Stimulated activated CD4-positive, alpha-beta T cell treated with anti-CD3 and anti-CD28 coated beads, TNF-alpha, amount 100 ng/mL, for 24 hours (primary cell): ENCODE measurements at places on chromosomes 2 and 18.
A peak's percentile ranks its signal among the peaks of the same experiment; 100 is the strongest.

DNA sequence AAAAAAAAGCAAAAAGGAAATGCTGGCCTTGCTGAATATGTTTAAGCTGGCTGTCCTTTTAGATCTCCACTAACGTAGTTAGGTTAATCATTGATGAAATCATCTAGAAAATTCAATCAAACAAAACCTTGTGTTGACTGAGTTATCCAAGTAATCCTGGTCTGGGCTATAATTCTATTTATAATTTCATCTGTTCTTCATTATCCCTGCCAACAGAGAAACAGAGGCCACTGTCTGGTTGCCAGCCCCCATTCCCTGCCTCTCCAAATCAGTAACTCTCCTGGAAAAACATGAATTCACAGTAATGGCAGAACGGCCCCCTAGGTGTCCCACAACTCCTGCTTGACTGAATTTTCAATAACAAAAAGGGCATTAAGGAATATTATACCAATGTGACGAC lies 24.6 kb downstream of the DOCK10 start:
- DNase-seq = no peak

DNA sequence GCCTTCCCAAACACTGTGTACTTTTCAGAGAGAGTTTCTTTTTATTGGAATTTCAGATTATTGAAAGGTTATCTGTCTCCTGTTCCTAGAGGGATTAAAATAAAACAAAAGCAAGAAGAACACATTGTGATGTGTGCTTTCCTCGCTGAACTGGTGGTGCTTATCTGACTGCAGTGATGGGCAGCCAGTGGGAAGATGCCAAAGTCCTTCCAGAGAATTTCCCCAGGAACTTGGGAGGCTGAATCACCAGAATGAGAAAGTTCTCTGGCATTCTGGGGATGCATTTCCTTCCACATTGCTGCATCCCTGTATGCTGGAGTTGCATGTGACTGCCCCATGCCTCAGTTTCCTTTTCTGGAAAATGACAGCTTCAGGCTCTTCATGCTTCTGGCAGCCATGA lies 53.9 kb upstream of the SEC11C start:
- no peak for DNase-seq

DNA sequence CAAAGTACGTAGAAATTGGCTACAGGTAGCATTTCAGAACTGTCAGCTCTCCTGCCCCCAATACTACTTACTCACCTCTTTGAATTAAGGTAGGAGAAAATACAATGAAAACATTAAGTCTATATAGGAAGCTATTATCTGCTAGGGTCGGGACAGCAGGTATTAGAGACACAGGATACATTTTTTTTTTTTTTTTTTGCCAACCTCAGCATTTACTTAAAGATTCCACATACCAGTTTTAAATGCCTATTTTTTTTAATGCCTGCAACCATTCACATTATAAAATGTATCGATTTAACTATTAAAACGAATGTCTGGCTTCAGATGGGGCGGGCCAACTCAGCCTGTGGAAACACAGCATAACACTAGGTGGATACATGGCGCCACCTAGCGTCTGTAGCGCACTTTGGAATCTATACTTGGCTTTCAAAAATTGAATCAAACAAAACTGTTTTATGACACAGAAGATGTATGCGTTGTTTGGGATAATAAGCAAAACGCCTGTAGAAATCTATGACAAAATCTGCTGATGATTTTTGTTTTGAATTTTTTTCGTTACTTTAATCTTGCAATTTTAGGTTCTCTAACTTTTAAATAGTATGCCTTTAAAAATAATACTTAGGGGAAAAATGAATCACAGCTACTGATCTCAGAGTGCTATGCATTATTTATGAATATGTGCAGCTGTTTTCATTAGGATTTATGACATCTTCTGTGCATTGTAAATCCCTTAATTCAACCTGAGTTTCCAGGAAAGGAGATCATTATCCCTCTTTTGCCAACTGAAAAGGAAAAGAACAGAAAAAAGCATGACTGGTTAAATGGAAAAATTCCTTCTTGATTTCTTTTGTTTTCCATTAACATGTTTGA lies 261.0 kb downstream of the NYAP2 start:
- DNase-seq = peak; percentile 72

- no peak for DNase-seq
Observed at GRCh38 chr2:65372619-65373018, 59.8 kb downstream of the SPRED2 start.

DNA sequence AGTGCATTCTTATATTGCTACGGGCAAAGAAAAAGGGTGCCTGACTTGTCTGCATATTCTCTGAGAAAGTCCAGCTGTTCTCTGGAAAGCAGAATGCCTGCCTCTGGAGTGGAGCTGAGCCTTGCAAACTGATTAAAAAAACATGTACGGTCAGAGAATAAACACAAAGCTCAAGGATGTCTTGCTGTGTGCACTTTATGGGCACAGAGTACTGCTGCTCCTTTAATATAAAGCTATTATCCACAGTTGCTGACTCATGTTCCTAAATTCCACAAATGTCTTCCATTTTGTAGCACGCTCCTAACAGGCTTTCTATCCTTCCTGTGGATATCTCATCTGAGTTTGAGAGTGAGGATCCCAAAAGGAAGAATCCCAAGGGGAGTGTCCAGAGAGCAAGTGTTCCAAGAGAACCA lies 229.0 kb downstream of the MREG start:
- DNase-seq = no peak

DNA sequence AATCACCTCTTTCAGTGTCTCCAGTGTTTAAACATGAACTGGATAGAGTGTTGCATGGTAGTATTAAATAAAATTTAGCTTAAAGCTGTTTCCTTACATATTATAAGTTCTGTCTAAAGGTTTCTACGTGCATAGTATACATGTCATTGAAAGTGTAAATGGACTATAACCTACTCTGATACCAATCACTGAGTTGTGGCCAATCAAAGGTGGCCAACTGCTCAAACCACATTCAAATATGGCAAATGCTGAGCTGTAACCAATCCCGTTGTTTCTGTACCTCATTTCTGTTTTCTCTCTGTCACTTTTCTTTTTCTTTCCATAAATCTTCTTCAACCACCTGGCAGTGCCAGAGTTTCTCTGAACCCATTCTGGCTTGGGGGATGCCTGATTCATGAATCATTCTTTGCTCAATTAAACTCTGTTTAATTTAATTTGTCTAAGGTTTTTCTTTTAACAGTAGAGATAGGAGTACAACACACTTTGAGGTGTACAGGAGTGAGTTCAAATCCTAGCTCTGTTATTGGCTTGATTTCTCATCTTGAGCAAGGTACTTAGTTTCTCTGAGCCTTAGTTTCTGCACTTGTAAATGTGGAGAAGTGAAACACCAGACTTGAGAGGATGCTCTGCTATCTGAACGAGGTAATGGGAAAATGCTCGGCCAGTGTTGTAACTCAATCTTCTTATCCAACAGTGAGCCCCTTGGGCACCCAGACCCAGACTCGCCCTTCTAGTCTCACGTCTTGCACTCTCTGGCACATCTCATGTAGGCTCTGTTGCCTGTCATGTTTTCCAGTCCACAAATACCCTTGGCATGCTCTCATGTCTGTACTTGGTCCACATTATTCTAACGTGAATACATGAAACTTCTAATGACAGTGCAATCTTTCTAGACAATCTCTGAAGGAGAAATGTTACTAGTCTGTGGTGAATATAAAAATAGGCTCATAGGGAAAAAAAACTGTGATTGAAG lies 228.0 kb downstream of the PIK3C3 start:
- DNase-seq = no peak

- DNase-seq = no peak
Observed at GRCh38 chr2:182942756-182943155, 76.3 kb upstream of the FRZB start.

DNA sequence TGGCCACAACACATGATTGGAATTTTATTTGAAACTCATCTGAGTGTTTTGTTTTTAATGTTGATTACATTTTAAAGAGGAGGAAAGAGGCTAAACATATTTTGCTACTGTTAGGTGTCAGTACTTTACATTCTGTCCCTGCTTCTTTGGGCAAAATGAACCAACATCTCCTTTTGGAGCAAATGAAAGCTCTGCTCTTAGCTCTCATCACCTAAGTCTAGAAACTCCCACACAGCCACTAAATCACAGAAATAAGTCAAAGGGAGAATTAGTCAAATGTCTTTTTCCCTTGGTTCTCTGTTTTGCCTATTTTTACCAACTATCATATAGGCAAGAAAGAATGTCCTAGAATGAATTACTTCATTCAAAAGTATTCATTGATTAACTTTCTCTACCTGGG lies 666.8 kb downstream of the RNF144A start:
- DNase-seq = no peak

- DNase-seq = no peak
Observed at GRCh38 chr2:195212586-195212985, 444.4 kb upstream of the SLC39A10 start.

DNA sequence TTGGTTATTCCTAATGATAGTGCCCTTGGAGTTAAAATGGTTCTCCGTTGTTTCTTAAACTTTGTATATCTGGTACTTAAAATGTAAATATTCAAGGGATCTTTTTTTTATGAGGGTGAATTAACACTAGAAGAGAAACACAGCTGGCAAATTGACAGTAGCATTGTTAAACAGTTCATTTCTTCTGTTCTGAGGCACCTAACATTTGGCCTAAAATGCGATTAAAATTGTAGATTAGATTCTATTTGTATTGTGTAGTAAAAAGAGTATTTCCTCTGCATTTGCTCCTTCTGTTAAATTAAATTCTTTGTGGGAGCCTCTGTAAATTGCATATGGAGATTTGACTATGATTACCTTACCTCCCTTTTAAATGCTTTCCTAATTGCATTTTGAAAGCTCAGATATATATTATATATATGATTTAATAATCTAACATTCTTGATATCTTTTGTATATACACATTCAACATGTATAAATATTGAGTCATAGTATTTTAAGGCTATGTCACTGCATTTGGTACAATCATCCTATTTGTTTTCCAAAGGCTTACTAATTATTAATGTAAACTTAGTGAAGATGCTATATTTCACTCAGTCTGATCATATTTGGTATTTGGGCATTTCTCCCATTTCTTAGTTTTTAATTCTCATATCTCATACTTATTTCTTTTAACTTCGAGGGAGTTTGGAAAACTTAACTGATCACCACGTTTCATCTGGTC lies 124.4 kb downstream of the AGPS start:
- no peak for DNase-seq

GRCh38 chr18:23595591-23595990 lies 9.3 kb upstream of the NPC1 start:
- DNase-seq = no peak

GRCh38 chr2:219959471-219959870 lies 332.0 kb downstream of the SLC4A3 start:
- DNase-seq = no peak

GRCh38 chr2:230961091-230961491 lies 34.8 kb upstream of the SPATA3 start:
- no peak for DNase-seq

DNA sequence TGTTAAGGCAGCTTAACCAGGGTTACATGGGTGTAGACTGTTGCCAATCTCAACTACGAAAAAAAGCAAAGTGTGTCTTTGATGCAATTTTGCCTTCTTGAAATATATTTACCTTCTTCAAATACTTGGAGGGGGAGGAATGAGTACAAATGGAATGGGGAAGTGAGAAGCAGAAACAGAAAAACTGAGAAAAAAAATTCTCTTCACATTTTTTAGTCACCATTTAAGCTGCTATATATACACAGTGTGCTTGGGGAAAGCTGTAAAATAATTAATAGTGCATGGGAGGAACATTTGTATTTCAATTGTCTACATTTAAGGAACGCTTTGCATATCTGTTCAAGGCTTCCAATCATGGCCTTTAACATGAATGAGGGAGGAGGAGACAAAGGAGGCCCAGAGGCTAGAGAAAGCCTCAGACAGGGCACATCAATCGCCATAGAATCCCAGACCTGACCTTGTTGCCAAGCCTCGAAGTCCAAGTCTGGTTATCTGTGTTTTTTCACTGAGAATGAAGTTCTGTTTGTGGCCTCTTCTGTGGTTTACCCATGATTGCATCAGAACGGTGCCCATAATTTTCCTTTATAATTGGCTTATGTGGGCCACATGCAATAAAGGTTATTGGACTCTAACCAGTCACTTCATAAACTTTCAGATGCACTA lies 158.6 kb downstream of the PIK3C3 start:
- no peak for DNase-seq

DNA sequence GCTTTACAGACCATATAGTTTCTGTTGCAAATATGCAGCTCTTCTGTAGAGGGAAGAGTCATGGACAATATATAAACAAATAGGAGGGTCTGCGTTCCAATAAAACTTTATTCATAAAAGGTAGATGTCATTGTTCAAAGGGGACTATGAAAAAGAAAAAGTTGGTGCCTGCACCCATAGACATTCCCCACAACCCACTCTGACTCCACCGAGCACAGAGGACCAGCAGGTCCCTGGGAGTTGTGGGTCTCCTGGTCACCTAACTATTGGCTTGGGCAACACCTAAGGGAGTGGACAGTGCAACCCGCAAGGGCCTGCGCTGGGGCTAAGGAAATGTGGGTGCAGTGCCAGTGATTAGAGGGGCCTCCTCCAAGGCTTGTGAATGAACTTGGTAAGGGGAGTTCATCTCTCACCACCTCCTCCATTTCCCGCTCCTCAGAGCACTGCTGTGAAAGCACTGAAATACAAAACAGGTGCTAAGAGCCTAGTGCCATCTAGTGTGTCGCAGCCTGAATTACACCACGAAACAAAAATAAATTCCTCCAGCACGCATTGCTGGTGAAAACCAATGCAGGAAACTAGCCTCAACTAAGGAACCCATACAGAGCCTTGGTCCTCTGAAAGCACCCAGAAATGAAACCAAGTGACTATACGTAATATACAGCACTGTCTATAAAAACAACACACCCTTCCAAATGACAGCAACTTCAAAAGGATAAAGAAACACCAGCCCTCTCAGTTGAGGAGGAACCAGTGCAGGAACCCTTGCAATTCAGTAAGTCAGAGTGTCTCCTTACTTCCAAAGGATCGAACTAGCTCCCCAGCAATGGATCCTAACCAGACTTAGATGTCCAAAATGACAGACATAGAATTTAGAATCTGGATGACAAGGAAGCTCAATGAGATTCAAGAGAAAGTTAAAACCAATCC lies 166.6 kb downstream of the RNF144A start:
- no peak for DNase-seq

DNA sequence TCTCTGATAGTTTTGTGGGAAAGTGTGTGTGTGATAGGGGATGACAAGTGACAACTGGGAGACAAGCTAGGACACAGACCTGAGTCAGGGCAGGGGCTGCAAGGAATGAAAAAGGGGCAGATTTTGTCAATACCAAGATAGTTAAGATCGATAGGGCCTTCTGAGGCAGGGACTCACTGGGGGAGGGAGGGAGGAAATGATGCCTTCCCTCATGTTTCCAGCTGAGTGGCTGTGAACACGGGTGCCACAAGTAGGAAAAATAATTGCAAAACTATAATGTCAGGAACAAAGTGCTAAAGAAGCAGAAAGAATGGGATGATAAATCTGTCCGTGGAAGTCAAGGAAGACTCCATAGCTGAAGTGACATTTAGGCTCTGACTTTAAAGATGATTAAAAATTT lies 24.2 kb downstream of the CDH2 start:
- no peak for DNase-seq

GRCh38 chr2:225104971-225105370 lies 62.7 kb upstream of the DOCK10 start:
- DNase-seq = no peak
